ENCODE measurements at places on chromosomes 12 and 14.

GRCh38 chr12:132493482-132494178 lies 3.7 kb downstream of the FBRSL1 start:
- peak; percentile 52 for DNase-seq

GRCh38 chr14:86999036-86999435 lies 993.9 kb downstream of the GALC start:
- DNase-seq, result no peak

- DNase-seq, result no peak
Measured at GRCh38 chr12:12819752-12820311, 6.7 kb downstream of the DDX47 start.

DNA sequence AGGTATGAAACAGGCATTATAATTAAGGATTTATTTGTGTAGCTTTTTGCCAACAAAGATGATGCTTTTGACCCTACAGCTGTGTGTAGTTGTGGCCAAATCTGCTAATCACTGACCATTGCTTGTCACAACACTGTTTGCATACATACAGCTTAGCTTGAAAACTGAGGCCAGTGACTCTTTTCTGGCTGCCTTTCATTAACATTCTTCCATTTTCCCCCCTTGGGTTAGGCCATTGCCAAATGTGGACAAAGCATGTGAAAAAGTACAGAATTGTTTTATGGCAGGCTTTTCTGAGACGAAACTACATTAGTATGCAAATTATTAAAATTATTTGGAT lies 263.3 kb downstream of the SLC16A7 start:
- DNase-seq, result no peak

- DNase-seq, result no peak
Measured at GRCh38 chr12:59657266-59657665, 61.4 kb downstream of the SLC16A7 start.

DNA sequence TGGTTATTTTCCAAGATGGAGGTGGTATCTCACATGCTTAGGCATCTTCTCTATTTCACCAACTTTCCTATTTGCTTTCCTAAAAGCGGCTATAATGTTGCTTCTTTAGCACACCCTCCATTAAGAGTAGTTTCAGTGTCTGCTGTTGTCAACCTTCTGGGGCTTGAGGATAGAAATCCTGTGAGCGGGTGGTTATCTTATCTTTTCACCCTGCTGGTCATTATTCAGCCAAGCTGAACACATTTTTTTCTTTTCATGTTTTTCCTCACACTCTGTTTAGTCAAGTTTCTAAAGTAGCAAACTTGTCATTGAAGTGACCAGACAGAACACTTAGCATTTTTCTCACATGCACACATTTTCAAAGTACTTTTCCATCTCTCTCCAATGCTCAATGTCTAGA lies 104.5 kb downstream of the SLC8A3 start:
- no peak for DNase-seq

- no peak for DNase-seq
Measured at GRCh38 chr14:63478437-63478852, 64.7 kb downstream of the PPP2R5E start.

- DNase-seq, result peak; percentile 45
Measured at GRCh38 chr12:5960783-5961182, 15.7 kb upstream of the ANO2 start.

GRCh38 chr12:86292480-86292879 lies 36.3 kb upstream of the MGAT4C start:
- DNase-seq, result no peak

- no peak for DNase-seq
Measured at GRCh38 chr12:46364777-46365580, 7.6 kb downstream of the SLC38A2 start.

DNA sequence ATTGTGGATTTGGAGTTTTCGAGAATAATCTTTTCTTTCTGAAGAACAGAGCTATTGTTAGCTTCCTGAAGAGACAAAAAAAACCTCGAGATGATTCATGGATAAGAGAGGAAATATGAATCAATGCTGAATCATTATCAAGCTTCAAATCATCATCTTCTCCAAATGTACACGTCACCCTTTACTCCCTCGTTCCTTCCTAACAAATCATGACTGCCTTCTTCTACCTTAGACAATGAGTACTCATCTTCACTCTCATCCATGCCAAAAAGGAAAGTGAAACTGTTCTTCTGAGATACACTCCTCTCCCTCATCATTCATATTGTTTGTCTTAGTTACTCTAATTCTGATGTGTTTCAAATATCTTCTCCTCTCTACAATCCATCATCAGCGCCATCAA lies 1115.8 kb upstream of the ATXN7L3B start:
- no peak for DNase-seq

GRCh38 chr12:32398816-32399369 lies 465 bp upstream of the FGD4 start:
- no peak for DNase-seq

DNA sequence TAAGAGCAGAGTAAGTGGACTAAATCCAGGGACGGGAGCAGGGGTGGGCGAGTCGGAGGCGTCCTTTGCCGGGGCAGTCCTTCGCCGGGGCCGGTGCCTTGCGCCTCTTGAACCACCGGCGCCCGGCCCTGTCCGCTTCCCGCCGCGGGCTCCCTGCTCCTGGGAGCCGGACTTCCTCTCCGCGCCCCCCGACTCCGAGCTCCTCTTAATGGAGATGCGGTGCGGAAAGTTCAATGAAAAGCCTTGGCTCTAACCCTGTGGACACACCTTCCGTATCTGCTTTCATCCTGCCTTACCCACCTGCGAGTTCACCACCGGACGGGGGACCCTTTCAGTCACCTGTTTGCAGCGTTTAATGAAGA lies 412 bp downstream of the FGFR1OP2 start:
- DNase-seq, result no peak

DNA sequence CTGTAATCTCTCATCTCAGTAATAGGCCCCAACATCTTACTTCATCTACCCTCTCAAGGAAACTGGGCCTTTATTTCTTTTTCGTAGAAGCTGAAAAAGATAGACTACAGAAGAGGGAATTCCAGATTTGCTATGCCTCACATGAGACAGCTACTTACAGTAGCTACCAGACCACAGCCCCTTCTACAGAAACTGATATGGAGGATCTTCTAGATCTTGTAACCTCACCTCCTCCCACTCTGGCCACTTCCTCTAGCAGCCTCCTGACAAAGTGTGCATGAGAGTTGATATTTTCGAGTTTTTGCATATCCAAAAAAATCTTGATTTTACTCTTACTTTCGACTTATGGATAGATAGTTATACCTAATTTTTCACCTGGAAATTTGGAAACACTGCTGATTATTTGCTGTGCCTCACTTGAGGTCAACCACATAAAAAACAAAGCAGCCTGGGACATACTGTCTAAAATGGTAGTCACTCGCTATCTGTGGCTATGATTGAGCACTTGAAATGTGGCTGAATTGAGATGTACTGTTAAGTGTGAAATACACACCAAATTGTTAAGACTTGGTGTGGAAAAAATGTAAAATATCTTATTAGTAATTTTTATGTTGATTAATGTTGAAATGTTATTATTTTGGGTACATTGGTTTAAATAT lies 86.3 kb upstream of the NID2 start:
- no peak for DNase-seq

GRCh38 chr12:21073822-21074460 lies 57.1 kb upstream of the SLCO1B1 start:
- DNase-seq, result peak; percentile 30

- no peak for DNase-seq
Measured at GRCh38 chr14:68682166-68683103, 110.4 kb downstream of the ZFP36L1 start.

GRCh38 chr12:41442896-41443295 lies 254.8 kb downstream of the PDZRN4 start:
- no peak for DNase-seq

- DNase-seq, result no peak
Measured at GRCh38 chr14:70707138-70708038, 65.7 kb downstream of the TTC9 start.

DNA sequence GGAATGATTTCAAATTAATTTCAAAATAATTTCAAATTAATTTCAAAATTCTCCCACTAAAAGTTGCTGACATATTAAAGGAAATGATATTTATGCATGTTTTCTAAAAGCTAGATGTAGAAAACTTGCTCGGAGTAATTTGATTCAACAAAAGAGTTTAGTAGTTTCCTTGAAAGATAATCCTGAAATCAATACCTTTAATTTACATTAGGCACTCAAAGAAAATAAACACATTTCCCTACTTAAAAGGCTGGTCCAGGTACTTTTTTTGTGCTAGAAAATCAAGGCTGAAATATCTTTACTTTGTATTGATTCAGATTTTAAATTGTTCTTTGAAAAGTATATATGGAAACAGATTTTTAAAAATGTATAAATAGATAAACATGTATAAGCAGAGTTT lies 370.5 kb downstream of the RAD51B start:
- no peak for DNase-seq

DNA sequence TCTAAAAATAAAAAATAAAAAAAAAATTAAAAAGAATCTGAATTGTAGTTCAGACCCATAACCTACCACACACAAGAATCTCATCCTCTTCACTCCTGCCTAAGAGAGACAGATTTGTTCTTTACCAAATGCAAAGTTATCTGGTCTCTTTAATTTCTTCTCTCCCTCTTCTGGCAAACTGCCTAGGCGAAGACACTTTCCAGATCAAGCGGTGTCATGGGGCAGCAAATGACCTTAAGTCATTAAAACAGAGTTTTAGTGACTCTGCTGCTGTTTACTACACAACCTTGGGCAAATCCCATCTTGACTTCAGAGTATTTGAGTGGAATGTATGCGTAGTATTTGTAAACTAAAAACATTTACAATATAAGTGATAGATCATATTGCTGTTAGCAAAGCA lies 60.9 kb upstream of the NID2 start:
- no peak for DNase-seq

All from ELF-1 (cell line).